ENCODE measurements at places on chromosomes 1 and 21. TPM values are rescaled to one million over a fixed set of nuclear protein-coding genes. Genes with fewer than 3 reads are reported as not detected.

GRCh38 chr1:193589597-193590040 is 403.2 kb upstream of the B3GALT2 start:
- DNase-seq = no peak

- no peak for DNase-seq
These were observed 201.6 kb upstream of the PTBP2 start for GRCh38 chr1:96519851-96520578.

- DNase-seq = no peak
These were observed 59.4 kb downstream of the SYT6 start for GRCh38 chr1:114094363-114094634.

GRCh38 chr1:221532071-221532773 is 209.7 kb downstream of the DUSP10 start:
- no peak for DNase-seq

GRCh38 chr1:15276691-15277446 is 29.8 kb downstream of the FHAD1 start:
- no peak for DNase-seq

DNA sequence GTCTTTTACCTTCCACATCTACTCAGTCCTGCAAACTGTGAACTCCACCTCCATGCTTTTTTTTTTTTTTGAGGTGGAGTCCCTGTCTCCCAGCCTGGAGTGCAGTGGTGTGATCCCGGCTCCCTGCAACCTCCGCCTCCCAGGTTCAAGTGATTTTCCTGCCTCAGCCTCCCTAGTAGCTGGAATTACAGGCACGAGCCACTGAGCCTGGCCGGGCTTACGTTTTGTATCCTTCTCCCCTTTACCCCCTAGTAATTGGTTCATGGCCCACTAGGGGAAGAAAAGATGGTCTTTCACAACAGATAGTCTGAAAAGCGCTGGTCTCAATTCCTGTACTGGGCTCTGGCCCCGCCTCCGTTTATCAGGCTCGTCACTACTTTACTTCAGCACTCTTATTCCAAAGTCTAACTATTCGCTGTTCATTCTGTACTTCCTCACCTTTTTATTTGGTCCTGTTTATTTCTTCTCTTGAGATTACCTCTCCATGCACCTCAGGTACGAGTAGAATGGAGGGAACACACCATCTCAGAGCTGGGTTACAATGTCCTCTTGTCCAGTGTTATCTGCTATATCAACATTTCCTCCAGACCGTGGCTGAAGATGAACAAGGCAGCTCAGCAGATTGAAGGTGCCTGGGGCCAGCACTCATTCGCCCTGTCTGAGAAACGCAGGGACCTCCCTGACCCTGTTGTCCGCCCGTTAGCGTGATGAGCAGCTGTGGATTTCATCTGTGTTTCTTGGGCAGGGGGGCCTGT is 16.2 kb downstream of the CNST start:
- DNase-seq = no peak

GRCh38 chr1:93136445-93136844 is 43.8 kb downstream of the TMED5 start:
- DNase-seq = no peak

- no peak for DNase-seq
These were observed 174.3 kb downstream of the ADGRL2 start for GRCh38 chr1:81974883-81975555.

- no peak for DNase-seq
These were observed 468.5 kb downstream of the PCP4 start for GRCh38 chr21:40335704-40336103.

DNA sequence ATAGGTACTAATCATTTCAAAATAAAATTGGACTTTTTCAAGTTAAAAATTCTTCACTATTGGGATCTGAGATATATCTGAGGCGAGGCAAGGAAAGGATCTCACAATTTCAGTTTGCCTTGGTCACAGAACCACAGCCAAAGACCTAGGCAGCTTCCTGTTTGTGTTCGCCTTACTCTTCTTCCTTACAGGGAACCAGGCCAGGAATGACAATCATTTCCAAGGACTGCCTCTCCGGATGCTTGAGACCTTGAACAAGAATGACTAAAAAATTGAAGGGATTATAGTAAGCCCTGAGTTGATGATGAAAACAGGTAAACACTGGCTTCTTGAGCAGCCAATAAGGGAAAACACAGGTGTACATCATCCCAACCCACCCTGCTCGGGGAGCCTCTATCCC is 35.2 kb upstream of the SERBP1 start:
- DNase-seq = no peak

GRCh38 chr1:228411548-228412430 is 4.9 kb downstream of the TRIM17 start:
- no peak for DNase-seq

- peak; percentile 87 for DNase-seq
These were observed 37.6 kb downstream of the PIK3CD start for GRCh38 chr1:9689011-9689706.

DNA sequence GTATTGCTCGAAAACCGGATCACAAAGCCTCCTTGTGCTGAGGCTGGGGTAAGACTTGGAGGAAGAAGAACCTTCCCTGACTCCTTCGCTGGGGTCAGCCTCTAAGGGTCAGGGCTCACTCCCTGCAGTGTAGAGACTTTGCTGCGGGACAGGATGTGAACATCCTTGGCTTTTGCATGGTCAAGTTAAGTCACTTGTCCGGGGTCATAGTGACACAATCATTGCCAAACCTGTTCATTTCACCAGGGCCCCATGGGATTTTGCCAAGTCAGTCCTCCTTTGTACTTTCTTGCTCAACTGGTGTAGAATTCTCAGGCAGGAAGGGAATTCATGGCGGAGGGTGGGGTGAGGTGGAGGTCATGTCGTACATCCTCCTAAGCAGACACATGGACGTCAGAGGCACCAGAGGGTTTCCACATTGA is 24.7 kb upstream of the IL10 start:
- no peak for DNase-seq

GRCh38 chr1:209675565-209676154 is 448 bp downstream of the G0S2 start:
- DNase-seq = no peak

GRCh38 chr1:24043345-24044032 is 63.4 kb upstream of the SRSF10 start:
- no peak for DNase-seq

GRCh38 chr21:29477941-29478340 is 179.2 kb downstream of the BACH1 start:
- no peak for DNase-seq

DNA sequence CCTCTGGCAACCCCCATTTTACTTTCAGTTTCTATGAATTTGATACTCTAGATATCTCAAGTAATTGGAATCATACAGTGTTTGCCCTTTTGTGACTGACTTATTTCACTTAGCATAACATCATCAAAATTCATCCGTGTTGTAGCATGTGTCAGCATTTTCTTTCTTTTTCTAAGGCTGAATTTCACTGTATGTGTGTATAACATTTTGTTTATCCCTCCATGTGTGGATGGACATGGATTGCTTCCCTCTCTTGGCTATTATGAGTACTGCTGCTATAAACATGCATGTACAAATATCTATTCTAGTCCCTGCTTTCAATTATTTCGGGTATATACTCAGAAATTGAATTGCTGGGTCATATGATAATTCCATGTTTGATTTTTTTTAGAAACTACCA is 97.3 kb downstream of the MAP3K21 start:
- no peak for DNase-seq

DNA sequence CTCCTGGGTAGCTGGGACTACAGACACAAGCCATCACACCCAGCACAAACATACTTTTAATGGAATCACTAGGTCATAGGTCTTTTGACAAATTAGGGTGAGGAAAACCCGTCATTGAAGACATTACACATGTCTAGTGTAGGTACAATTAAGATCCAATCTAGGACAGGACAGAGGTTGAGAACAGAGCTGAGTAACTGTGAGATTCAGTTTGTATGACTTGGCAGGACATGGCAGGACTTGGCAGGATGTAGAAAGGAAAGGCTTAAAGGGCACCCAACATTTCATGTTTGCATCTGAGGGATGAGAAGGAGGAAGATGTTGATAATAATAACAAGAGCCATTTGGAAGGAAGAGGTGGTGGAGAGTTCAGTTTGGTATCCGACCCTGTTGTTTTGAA is 483.8 kb downstream of the PCP4 start:
- DNase-seq = no peak

GRCh38 chr1:153880962-153881361 is 41.8 kb downstream of the GATAD2B start:
- DNase-seq = peak; percentile 79

DNA sequence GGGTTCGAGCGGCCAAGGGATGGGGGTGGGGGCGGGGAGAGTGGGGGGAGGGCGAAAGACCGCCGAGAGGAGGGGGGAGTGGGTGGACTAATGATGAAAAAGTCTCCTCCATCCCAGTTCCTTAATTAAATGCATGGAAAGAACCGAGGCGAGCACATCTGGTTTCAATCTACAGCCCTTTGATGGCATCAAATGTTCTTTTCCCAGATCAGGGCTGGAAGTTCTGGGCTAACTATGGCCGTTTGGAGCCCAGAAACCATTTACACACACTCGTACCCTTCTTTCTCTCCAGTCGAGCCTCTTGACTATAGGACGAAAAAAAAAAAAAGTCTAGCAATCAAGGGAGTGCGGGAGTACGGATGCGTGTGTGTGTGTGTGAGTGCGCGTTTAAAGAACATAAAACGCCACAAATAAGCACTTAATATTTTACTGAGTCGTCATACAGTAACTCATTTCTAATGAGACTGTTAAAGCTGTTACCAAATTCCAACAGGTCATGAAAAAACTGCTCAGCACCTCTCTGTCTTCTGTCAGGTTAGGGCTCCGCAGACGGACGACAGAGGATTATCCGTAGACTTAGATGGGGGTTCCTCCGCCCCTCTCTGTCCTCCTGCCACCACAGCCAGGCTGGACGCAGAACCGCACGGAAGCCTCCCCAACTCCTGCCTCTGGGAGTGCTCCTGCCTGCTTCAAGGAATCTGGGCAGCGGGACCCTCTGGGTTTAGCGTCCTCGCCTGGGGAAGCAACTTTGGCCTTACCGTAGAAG is 2.1 kb upstream of the PRRX1 start:
- no peak for DNase-seq

- DNase-seq = peak; percentile 52
These were observed 7.1 kb downstream of the PSRC1 start for GRCh38 chr1:109275706-109276345.

DNA sequence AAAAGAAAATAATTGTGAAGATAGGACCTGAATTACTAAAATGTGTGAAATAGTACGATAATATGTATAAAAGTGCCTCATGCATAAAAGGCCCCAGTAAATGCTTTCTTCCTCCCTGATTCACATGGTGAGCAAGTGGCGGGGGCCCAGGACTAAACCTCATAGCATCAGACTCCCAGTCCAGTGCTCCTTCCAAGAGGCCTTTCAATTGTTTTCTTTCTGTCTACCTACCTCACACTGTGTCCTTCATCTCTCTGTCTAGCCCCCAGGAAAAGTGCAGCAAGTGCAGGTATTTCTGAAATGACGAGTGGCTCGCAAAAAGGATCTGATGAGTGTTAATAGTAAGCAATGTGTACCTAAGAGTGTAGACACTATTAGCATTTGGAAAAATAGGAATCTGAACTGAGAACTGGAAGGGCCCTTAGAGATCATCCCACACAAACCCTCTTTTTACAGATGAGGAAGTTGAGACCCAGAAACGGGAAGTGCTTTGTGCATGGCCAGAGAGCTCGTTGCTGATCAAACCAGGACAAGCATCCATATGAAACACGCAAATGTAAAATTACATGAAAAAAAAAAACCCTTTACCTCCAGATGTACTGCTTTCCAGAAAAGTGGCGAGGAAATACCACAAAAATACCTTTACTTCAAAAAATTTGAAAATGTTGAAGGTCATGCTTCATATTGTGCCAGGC is 118.2 kb upstream of the HOOK1 start:
- no peak for DNase-seq

DNA sequence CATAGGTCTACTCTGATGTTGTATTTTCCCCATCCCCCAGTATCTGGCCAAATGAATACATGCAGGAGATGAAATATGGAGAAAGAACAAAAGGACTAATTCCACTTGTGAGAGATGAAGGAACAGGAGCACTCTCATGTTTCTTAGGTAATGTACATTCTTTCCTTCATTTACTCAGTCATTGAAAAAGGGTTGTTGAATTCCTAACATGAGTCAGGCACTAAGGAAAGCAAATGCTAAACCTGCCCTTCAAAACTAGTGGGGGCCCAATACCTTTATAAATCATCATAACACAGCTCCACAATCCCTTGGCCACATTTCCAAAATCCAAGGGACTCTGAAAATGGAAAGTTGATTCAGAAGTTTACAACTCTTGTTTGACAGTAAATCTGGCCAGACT is 94.3 kb downstream of the DIRAS3 start:
- DNase-seq = no peak

- no peak for DNase-seq
These were observed 16.0 kb upstream of the GBP1 start for GRCh38 chr1:89081005-89081404.

- no peak for DNase-seq
These were observed 67.0 kb downstream of the PLEKHA6 start for GRCh38 chr1:204292740-204293139.

The CD1B gene
- total RNA-seq = not detected

The SCNM1 gene
- total RNA-seq = 8.0 TPM

The ATP6V1G3 gene
- total RNA-seq = not detected

The CELA2A gene
- not detected for total RNA-seq

The KRTAP12-2 gene
- not detected for total RNA-seq

The PGBD5 gene
- total RNA-seq = 0.80 TPM

The FAM151A gene
- 5.1 TPM for total RNA-seq

The CSRP1 gene
- 78.5 TPM for total RNA-seq

The TRIM17 gene
- total RNA-seq = not detected

The ACAP3 gene
- 22.0 TPM for total RNA-seq

All from right lobe of liver (tissue), 6 donors.